ENCODE measurements at places on chromosomes 4 and X.

DNA sequence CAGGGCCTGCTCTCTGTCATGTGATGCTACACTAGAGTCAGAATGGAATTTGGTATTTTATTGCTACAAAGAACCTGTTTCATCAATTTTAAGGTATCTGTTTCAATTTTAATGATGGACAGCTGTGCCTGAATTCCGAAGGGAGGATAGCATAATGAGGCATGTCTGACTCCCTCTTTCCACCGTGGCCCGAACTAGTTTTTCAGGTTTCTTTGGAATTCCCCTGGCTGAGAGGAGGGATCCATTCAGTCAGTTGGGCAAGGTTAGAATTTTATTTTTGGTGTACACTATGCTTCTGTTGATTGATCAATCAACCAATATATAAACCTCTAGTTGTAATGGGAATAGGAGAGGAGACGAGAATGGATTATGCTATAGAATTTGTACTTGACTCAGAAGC is 761.8 kb downstream of the FAM133A start:
- no peak for DNase-seq

DNA sequence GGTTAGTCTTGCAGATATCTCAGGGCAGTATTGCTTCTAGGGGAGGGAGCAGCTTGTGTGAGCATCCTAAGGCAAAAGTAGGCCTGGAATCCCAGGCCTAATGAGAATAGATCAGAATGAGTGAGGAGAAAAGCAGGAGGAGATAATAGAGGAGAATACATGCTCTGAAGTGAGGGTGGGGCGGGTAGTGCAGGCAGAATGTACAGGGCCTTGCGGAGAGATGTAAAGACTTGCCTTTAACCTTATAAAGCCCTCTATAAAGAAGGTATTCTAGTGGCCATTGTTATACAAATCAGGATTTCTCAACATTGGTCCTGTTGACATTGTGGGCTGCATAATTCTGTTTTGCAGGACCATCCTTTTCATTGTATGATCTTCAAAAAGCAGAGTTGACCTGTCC is 855.3 kb downstream of the PCDH7 start:
- DNase-seq: no peak

GRCh38 chr4:73945674-73946449 is 36.0 kb downstream of the PF4 start:
- DNase-seq: peak; percentile 8

GRCh38 chrX:72025236-72025770 is 106.4 kb downstream of the RTL5 start:
- no peak for DNase-seq

GRCh38 chrX:151801980-151802379 is 67.4 kb downstream of the CNGA2 start:
- no peak for DNase-seq
